ENCODE measurements at places on chromosomes 6 and 20.

- peak; percentile 32 for DNase-seq
Observed at GRCh38 chr6:166633732-166634535, 6.9 kb upstream of the RPS6KA2 start.

- DNase-seq: no peak
Observed at GRCh38 chr20:53685070-53685595, 91.5 kb upstream of the ZNF217 start.

- no peak for DNase-seq
Observed at GRCh38 chr6:170210026-170210390, 80.9 kb downstream of the DLL1 start.

DNA sequence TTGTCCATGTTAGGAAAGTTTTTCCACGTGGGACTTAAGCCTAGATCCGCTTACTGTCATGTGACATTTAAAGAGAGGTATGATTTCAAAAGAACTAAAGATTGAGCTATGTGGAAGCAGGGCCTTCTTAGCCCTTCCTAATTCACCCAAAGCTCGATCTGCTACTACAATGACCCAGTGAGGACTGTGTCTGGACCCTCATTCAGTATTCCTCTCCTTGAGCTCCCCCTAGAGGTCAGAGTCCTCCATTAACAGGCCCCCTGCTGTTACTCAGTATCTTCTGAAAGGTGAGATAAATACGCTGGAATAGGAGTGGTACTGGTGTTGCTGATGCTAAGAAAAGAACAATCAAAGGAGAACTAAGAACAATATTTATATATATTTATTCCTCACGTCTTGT lies 414.0 kb downstream of the GJA1 start:
- DNase-seq: peak; percentile 53

- no peak for DNase-seq
Observed at GRCh38 chr6:154736618-154737259, 3.5 kb downstream of the SCAF8 start.

- no peak for DNase-seq
Observed at GRCh38 chr6:103722683-103723082, 1137.0 kb downstream of the HACE1 start.

DNA sequence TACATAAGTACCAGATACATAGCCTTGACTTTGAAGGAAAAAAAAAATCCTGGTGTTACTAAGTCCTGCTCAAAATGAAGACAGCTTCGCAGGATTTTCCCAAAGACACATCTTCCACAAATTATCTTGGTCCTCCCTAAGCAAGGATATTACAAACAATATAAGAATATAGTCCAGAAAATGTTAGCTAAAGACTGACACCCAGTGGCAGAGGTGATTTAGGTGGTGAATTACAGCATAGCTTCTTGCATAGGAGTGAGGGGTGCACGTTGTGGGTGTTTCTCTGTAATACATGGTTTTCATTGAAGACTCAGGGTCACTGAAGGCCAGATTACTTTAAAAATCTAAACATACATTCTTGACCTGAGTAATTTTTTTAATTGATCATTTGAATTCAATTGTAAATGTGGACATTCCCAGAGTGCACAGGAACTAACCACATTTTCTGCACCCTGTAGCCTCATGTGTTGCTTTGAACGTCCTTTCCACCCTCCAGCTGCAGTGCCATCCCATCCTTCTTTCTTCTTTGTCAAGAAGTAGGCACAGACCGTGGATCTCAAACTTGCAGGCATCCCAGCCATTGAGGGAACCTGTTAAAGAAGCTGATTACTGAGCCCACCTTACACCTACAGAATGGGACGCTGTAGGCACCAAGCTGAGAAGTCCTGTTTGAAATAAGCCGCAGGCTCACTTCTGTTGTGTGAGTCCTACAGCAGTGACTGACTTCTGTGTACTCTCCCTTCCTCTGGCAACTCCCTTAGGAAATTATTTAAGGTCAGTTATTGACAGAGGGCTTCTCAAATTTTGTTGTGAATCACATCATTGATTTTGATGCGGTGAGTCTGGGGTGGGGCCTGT lies 102.6 kb downstream of the PERP start:
- DNase-seq: peak; percentile 37

DNA sequence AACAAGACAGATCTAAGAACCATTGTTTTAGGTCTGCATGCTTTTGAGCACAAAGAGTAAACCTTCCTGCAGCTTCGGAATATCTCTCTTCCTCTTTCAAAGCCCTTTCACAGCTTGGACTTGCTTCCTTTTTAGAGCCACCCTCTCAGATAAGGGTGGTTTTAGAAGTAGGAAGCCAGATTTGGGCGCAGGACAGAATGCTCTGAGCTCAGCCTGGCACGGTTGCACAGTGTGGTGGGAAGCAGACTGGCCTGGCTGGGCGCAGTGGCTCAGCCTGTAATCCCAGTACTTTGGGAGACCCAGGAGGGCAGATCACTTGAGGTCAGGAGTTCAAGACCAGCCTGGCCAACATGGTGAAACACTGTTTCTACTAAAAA lies 35.6 kb upstream of the PNRC1 start:
- no peak for DNase-seq

DNA sequence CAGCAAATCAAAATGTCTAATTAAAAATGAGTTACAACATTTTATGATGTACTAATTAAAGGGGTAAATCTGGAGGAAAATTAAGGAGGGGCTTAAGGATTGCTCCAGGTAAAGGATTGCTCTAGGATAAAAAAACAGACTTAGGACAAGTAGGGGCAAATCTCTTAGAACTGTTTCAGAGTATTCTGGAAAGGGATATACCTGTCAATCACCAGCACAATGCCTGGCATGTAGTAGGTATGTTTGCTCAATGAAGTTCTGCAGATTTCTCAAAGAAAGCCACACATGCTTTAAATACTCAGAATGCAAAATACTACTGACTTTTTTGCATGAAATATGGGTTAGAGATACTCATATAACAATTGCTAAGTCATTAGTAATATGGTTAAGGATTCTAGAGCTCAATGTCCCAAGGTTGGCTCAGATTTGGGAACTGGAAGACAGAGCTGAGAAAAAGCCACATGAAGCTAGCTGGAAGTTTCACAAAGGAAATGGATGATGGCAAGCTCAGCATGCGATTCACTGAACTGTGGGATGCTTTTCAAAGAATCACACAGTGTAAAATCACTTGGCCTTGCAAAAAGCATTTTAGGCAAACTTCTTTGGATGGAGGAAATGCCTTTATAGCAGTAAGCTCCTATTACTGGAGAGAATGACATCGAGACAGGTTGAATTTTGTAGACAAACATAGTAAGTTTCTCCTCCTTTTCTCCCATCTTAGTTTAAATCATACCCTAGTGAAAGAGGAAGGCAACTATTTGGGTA lies 72.8 kb downstream of the MAP3K5 start:
- no peak for DNase-seq

GRCh38 chr20:44460795-44461141 lies 14.9 kb upstream of the TTPAL start:
- DNase-seq: no peak

DNA sequence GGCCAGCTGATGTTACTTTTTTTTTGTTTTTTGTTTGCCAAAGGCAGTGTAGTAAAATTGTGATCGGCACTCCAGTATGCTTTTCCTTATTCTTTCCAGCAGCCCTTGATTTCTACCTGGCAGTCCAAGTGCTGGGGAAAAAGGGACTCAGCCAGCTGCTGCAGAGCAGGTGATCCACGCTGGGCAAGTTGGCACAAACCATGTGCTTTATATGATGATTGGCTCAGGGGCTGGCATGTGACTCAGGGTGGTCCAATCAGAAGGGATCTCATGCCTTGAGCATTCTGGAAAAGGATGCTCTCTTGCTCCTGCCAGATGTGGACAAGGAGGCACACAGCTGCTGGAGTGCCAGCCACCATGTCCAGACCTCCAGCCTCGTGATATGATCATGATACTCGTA lies 54.5 kb downstream of the SULF2 start:
- no peak for DNase-seq

DNA sequence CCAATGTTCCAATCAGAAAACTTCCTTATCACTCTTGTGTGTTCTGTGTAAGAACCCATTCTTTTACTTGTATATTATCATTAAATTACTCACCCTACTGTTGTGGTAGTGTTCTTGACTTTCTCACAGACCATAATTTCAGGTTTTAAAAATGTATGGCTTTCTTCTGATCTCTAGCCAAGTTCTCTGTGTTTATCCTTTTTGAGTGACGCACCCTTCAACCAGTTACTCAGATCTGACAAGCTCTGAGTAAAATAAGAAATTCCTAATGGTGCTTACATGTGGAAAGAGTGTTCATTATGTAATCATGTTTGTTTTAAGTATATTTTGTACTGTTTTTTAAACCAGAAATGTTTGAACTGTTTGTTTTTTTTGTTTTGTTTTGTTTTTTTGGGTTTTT lies 11.0 kb downstream of the TBPL1 start:
- DNase-seq: peak; percentile 87

GRCh38 chr6:167093406-167093921 lies 29.4 kb upstream of the CCR6 start:
- no peak for DNase-seq

DNA sequence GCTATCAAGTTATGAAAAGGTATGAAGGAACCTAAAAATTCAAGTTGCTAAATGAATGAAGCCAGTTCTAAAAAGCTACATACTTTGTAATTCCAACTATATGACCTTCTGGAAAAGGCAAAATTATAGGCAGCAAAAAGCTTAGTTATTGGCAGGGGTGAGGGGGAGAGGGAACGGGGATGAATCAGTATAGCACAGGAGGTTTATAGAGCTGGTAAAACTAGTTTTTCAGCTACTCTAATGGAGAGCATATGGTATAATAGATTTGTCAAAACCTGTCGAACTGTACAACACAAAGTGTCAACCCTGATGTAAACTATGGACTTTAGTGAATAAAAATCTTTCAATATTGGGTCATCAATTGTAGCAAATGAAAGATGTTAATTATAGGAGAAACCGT lies 18.7 kb downstream of the MANEA start:
- DNase-seq: no peak

All from HT1080 (cell line).